ENCODE measurements at places on chromosomes 2 and 18. TPM values are rescaled to one million over a fixed set of nuclear protein-coding genes. Genes with fewer than 3 reads are reported as not detected.

DNA sequence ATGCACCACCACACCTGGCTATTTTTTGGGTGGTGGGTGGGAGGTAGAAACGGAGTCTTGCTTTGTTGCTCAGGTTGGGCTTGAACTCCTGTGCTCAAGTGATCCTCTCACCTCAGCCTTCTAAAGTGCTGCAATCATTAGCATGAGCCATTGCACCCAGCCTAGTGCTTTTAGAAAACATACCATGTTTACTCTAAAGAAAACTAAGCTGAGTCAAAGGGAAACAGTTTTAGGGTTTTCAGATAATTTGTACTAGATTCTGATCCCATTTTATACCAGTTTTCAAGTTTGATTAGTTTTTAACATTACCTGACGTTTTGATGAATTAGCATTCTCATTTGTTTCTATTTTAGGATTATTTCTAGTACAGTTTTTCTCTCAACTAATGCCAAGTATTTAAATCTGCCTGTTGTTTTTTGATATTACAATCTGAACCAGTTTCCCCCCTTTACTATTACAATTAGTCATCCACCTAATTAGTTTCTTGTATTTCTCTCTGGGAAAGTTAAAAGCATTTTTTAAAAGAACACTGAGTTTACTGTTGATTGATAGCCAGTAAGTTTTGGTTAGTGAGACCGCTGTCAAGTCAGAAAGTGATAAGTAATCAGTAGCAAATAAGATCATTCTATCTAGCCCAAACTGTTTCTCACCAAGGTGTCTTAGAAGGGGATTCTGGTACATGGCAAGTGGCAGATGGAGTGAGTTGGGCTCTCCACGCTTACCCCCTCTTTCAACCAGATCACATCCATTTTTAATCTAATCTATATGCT is 24.2 kb upstream of the TBR1 start:
- no peaks in the 10 kb centered on the region for H3K27me3 ChIP-seq
- no peaks in the 10 kb centered on the region for H3K4me1 ChIP-seq
- no peak for DNase-seq
- H3K4me3 ChIP-seq: no peak overlapping the region
- peaks cover 23% of the 10 kb centered on the region for H3K36me3 ChIP-seq
- H3K27ac ChIP-seq: no peak overlapping the region

DNA sequence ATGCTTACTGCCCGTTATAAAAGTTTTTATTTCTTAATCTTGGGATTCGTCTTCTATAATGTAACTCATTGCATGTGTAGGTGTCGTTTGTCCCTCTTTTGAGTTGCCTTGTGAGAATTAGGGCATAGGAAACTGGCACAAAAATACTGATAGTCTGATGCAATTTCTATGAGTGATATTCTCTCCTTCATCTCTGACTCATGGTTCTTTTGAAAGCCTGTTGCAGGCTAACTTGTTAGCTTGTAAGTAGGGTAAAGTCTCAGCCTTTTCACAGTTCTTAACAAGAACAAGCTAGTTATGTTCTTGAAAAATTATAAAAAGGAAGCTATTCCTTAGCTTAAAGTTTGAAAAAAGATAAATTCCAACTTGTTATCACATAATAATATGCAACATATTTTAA is 1085.4 kb upstream of the NRXN1 start:
- no peak for DNase-seq
- H3K4me3 ChIP-seq: no peak overlapping the region
- no peak overlapping the region for H3K27ac ChIP-seq
- H3K36me3 ChIP-seq: no peaks in the 10 kb centered on the region
- no peaks in the 10 kb centered on the region for H3K4me1 ChIP-seq

GRCh38 chr2:143379955-143380354 is 250.7 kb downstream of the ARHGAP15 start:
- no peak overlapping the region for H3K4me3 ChIP-seq
- H3K27me3 ChIP-seq: no peaks in the 10 kb centered on the region
- no peaks in the 10 kb centered on the region for H3K4me1 ChIP-seq
- DNase-seq: no peak
- no peaks in the 10 kb centered on the region for H3K36me3 ChIP-seq

PAX3 gene
- total RNA-seq: not detected

CAPN14 gene
- total RNA-seq: not detected

IKZF2 gene
- total RNA-seq: 0.87 TPM

MC4R gene
- not detected for total RNA-seq

ALKAL2 gene
- 0.45 TPM for total RNA-seq

Data from stomach (tissue), 19 donors.